CD4-positive, alpha-beta T cell (primary cell): ENCODE measurements at places on chromosomes 6 and 20.

GRCh38 chr20:24501764-24502556 lies 32.5 kb downstream of the SYNDIG1 start:
- no peak for DNase-seq

DNA sequence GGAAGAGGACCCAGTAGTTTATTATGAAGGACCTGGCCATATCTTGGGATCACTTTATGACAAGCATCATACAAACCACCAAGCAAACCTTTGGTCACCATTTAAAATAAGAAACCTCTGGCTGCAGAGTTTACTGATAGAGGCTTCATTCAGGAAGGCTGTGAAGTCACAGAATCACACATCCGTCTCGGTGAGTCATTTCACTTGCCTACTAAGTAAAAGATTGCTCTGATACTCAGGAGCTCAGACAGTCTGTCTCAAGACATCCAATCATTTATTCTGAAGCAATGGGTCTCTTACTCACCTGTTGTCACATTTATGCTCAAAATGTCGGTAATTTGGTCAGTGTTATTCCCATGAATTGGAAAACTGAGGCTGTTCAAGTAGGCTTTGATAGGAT lies 33.7 kb downstream of the ADGRF5 start:
- no peak for DNase-seq

DNA sequence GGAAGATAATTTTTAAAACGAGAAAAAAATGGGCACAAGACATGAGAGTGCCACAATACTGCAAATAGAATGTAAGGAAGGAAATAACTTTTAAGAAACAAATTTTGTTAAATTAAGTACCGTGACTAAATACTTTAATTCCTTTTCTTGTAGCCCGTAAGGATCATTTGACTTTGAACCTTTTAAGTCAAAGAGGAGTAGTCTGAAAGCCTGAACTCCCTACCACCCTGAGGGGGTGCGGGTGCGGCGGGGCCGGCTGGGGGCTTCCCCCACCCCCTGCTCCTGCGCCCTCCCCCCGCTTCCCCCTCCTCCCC lies 231 bp upstream of the PHACTR2 start:
- DNase-seq, result no peak

DNA sequence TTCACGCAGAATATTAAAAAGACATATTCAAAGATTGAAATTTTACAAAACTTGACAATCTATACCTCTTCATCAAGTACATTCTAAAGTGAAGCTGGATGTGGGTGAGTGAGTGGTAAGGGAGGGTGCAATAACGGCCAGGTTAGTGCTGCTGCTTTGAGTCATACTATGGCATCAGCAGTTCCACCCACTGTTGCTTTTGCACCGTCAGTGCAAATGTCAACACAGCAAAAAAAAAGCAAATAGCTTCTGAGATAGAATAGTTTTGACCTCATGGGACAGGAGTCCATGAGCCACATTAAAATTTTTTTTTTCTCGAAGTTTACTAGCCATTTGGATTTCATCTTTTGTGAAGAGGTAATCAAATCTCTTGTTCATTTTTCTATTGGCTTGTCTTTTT lies 31.8 kb downstream of the PSMF1 start:
- DNase-seq, result no peak

GRCh38 chr6:105646391-105646867 lies 243.5 kb upstream of the PREP start:
- DNase-seq, result no peak

DNA sequence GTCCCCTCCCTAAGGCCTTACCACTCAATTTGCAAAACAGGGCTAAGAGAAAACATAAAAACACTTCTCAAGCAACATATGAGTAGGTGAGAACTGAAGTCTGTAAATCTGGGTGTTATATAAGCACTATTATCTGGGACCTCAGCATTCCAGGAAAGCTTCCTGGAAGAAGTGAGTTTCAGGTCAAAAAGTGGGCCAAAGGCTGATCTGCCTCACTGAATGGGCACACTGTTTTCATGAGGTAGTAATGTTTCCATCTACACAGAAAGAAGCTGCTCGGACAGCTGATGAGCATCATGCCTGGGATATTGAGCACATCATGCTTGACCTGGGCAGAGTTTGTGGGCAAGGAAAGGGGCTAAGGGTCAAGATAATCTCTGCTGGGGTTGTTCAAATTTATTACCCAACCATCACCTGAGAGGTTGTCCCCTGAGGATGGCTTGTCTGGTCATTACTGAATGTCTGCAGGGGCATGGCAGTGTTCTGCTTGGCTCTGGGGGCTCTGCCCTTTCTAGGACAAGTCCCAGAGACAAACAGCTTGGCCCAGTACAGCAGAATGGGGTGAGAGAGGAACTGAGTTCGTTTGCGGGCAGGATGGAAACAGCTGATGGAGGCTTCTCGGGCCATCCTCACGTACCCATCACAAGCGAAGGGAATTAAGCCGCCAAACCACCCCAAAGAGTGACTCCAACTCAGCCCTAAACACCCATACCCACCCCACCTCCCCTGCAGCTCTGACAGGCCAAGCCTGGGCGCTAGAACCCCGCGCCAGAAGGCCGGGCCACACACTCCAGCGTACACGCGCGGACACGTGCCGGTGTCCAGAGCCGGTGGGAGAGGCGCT lies 1.2 kb upstream of the SYNJ2 start:
- DNase-seq, result no peak

DNA sequence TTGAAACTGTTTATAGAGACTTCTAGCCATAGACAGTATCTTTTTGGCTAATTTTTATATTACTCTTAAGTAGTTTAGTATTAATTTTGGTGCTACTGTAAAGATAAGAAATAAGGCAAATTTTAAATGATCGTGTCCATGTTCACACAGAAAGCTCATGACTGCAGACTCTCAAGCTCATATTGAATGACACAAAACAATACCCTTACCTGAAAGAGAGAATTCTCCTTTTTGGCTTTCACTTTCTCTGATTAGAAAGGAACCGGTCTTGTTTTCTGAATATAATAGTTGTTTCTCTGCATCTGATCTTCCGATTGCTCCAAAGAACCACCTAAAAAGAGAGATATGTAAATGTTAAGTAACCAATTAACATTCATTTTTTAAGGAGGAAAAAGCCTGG lies 57.0 kb downstream of the FRK start:
- no peak for DNase-seq
